Hippocampal formation (tissue), 2 donors: ENCODE measurements at places on chromosomes 6 and 20.

- DNase-seq = no peak
Measured at GRCh38 chr6:37209461-37210205, 39.7 kb downstream of the PIM1 start.

- no peak for DNase-seq
Measured at GRCh38 chr6:45933855-45934254, 81.8 kb downstream of the CLIC5 start.

DNA sequence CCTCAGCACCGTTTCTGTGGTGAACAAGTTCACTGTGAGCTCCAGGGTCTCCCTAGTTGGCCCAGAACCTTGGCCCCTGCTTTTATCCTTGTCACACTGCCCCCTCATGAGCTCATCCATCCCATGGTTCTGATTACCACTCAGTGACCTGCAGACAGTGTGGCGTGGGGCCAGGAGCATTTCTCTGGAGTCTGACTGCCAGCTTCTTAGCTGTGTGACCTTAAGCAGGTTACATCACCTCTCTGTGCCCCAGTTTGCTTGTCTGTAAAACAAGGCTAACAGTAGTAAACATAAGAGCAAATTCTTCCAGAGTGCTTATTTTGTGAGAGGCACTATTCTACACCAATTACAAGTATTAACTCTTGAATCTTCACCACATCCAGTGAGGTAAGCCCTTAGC is 14.8 kb upstream of the MDGA1 start:
- DNase-seq = no peak

DNA sequence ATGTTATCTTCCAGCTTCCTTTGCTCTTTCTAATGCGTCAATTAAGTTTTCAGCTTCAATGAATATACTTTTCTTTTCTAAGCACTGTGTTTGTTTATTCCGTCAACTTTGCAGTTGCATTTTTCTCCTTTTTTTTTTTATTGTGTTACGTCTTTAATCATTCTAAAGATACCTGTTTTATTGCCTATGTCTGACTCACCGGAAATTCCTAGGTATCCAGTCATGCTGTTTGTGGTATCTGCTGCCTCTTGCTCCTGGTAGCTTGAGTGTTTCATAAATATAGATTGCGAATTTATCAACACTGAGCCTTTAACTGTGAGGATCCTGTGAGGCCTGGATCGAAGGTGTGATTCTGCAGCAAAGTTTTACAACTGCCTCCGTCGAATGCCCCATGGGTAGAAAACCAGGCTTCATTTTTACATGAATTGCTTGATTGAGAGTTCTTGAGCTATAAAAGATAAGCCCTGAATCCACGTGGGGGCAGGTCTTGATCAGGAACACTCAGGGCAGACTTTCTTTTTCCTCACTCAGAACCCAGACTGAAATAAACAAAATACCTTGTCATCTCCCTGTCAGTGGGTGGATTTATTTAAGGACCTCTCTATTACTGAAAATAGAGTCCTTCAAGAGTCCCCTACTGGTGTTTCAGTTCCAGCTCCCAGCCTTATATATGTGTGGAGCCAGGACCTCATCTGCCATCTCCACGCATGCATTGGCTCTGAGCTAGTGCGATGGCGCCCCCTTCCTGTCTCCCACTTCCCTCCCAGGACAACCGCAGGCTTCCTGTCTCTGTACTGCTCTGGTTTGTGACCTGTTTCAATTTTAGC is 60.1 kb upstream of the LRRC1 start:
- no peak for DNase-seq

- no peak for DNase-seq
Measured at GRCh38 chr20:39986173-39986904, 702.7 kb downstream of the MAFB start.

GRCh38 chr6:163708466-163708865 is 293.9 kb downstream of the QKI start:
- DNase-seq = no peak

DNA sequence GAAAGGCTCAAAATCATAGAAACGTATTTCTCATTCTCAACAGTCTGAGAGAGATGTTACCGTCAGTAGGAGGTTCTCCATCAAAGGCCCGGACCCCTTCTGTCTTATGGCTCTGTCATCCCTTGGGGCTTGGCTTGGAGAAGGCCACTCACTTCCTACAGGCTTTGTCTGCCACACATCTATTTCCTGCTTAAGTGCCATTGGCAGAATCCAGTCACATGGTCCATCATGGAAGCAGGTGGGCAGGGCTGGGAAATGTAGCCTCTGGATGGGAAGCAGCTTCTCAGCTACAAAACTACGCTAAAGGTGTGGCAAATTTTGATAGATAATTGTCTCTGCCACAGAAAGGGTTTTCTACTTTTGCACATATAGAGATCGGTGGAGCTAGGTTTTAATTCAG is 12.6 kb upstream of the ZFP64 start:
- no peak for DNase-seq

DNA sequence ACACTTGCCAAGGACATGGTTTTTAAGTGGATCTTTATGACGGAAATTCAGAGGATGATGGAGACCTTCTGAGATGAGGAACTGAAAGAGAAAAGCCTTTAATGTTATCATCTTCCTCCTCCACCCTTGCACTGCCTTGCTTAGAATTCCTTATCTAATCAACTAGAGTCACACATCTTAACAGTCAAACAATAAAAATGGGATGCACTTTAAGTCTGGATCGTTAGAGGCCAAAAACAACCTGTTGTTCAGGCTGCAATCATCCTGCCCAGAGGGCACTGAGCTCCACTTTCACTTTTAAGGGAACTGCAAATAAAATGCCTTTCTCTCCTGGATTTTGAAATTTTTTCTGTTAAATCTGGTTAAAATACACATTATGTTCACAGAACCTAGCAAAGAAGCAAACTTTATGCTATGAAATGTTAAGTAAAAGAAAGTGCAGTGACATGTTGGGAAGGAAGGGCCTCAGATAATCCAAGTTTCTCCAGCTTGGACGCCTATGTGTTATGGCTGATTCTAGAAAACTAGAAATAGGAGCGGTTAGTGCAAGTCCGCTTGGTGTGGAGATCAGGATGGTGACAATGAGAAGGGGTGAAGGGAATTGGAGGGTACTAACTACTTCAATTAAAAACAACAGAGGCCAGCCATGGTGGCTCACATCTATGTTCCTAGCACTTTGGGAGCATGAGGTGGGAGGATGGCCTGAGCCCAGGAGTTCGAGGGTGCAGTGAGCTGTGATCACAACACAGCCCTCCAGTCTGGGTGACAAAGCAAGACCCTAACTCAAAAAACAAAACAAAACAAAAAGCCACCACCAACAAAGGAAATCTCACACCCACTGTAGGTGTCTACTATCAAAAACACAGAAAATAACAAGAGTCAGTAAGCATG is 66.4 kb upstream of the KIF13A start:
- DNase-seq = no peak

DNA sequence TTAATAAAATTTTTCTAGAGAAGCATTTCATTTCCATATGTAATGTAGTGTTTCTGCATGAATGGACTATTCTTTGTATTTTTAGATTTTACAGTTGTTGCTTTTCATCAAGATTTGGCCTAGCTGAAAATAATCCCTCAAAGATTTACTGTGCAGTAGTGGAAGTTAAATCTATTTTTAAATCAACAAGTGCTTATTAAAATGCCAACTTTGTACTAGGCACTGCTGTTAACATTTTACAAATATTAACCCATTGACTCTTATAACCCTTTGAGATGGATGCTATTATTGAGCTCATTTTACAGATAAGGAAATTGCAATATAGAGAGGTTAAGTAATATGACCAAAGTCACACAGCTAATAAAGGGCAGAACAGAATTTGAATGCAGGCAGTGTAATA is 274.5 kb downstream of the NKAIN2 start:
- no peak for DNase-seq

DNA sequence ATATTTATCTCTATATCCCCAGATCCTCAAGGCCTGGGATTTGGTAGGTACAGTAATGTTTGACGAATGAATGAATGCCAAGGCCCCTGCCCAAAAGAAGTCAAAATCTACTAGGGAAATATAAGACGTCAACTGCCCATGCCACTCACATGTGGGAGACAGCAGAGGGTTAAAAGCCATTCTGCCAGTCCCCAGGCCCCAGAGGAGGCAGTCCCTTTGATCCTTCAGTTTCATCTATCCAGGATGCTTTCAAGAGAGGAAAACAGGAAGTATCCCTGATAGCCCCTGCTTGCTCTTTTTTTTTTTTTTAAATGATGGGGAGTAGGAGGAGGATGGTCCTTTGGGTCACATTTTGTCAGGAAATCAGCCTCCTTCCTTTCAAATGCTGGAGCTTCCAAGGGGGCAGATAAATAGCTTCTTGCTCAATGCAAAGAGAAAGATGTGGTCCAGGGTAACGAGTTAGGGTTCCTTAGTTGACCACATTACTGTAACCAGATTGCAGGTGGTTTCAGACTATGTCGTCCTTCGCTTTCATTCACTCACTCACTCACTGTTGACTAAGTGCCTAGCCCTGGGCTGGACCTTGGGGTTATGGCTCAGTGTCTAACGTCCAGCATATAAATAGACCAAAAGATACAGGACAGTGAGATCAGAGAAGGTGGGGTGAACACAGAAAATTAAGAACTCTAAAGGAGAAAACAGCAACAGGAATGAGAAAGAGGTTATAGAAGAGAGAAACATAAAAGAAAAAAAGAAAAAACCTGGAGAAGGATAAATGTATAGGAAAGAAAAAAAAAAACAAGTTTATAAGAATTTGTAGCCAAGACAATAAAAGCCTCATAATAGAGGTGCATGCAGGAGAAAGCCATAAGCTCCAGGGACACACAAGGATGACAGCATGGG is 64.6 kb upstream of the PIM1 start:
- DNase-seq = no peak

DNA sequence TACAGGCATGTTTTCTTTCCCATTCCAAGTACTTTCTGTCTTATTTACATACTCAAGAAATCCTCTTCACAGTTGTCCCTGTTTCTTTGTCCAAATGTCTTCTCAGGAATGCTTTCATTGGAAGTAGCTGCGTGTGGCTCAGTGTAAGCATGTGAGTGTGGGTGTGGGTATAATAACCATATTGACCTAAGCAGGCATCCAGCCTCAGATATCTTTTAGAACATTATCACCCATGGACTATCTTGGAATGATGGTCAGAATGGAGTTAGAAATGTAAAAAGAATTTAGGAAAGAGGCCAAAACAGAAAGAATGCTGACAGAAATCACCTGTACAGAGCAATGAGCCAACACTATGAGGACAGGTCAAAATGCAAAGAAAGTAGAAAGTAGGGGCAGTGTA is 16.4 kb downstream of the VNN2 start:
- no peak for DNase-seq

DNA sequence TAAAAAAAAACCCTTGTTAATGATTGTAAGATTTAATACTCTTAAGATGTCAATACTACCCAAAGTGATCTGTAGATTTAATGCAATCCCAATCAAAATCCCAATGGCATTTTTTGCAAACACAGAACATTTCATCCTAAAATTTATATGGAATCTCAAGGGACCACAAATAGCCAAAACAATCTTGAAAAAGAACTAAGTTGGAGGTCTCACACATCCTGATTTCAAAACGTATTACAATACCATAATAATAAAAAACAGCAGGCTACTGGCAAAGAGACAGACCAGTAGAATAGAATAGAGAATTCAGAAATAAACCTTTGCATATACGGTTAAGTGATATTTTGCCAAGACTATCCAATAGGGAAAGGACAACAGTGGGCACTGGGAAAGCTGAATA is 331.9 kb upstream of the JARID2 start:
- no peak for DNase-seq

GRCh38 chr6:90343576-90343975 is 46.9 kb upstream of the BACH2 start:
- DNase-seq = no peak

- no peak for DNase-seq
Measured at GRCh38 chr6:14758421-14759081, 487.3 kb upstream of the JARID2 start.

- DNase-seq = no peak
Measured at GRCh38 chr6:170485159-170485558, 67.9 kb downstream of the PSMB1 start.

DNA sequence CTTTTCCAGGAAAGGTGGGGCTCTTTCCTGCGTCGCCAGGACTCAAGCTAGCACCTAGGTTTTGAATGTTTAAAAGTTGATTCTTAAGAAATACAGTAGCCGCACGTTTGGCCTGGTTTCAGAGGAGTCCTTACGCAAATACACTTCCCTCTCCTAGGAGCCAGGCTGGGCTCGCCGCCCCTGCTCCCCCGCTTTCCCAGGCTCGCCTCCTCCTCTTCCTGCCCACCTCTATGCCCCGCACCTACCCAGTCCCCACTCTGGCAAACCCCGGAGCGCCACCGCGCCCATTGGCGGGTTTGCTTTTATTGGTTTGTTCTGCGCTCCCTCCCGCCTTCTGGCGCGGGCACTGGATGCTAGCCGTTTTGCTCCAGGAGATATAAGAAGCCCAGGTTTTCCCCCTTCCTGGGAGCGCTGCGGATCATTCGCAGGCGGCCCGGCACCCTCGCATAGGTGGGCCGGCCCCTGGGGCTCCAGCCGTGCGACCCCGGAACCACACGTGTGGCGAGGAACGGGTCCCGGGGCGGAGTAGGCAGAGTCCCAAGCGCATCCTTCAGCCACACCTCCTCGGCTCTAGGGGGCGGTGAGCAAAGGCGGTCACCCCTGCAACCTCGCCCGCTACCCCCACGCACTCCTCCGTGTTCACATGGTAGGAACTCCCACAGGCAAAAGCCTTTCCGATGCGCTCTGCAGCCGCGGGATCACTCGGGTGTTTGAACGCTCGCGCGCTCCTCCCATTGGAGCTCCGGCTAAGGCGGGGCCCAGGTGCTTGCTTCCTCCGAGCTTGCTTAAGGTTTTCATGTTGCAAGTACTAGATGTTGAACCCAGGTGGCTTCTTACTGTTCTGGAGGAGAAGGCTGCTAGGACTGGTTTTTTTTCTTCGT is 119.0 kb downstream of the RTN4IP1 start:
- DNase-seq = no peak

GRCh38 chr6:99485395-99485773 is 29.8 kb downstream of the USP45 start:
- DNase-seq = no peak

DNA sequence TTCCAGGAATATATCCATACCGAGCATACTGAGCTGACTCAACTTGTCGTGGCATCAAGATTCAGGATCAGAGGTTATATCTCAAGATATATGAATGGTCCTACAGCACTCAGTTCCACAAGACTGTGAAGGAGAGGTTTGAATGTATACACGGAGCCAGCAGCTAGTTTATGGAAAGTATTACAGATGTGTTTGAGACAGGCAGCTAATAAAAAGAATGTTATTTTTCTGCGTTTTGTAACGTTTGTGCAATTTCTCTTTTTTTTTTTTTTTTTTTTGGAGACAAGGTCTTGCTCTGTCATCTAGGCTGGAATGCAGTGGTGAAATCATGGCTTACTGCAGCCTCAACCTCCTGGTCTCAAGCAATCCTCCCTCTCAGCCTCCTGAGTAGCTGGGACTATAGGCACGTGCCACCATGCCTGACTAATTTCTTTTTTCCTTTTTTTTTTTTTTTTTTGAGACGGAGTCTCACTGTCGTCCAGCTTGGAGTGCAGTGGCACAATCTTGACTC is 3.4 kb upstream of the FAM110A start:
- no peak for DNase-seq

- DNase-seq = no peak
Measured at GRCh38 chr20:59183751-59184150, 20.1 kb downstream of the ZNF831 start.

- no peak for DNase-seq
Measured at GRCh38 chr6:106771822-106772221, 142.4 kb downstream of the QRSL1 start.

- DNase-seq = no peak
Measured at GRCh38 chr6:125821825-125822281, 31.1 kb downstream of the NCOA7 start.

- no peak for DNase-seq
Measured at GRCh38 chr6:33957131-33957891, 153.5 kb upstream of the MLN start.
